NCI-H1092 (cell line): ENCODE measurements at places on chromosomes 6 and 20.

DNA sequence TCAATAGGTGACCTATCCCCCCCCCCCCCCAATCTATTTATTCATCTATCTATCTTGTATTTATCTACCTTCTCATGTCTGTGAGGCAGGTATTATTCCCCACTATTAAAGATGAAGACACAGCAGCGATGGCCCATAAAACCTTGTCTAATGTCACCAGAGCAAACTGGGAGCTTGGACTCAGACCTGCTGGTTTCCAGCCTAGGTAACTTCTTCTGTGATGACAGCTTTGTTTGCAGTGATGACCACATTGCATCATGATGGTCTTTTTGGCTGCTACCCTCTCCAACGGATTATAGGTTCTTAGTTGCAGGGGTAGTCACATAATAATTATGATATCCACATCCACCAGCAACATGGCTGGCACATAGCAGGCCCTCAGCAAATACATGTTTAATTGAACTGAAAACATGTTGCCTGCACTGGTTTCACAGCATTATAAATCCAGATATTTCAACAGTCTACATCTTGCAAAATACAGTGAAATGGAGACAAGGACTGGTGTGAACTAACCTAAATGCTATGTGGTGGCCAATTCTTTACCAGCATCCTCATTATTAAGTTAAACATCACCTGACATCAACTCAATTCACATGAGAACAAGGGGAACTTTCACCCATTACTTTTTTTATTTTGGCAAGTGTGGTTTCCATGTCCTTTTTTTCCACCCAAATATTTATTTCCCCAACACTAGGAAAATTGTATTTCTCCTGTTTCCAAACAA is 712.5 kb upstream of the NRSN1 start:
- DNase-seq, result no peak

GRCh38 chr20:44489931-44490330 is 14.3 kb downstream of the TTPAL start:
- DNase-seq, result no peak

DNA sequence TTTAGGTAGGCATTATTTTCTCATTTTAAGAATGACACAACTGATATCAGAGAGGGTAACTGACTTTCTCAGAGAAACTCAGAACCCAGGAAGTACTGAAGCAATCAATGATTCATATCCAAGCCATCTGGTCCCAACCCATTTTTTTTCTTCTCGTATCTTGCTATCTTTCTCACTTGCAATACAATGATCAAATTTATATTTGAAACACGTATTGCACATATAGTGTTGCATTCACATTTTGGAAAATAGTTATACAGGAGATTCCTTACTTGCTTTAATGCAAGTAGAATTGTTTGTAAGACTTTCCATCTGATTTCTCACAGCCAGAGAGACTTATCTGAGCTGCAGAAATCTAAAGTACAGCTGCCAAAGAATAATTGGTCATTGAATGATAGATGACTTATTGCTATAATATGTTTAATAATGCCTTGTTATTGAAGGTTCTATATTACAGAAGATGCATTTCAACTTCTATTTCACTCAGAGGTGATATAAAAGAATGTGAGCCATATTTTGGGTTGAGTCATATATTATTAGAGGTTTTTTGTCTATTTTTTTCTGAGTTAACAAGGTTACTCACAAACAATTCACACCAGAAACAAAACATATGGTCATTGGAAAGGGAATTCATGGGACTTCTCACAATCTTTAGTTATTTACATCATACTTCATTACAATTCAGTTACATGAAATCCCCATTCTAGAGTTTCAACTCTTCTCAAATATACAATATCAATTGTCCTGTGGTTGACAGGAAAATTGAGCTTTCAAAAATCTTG is 337.5 kb upstream of the CITED2 start:
- DNase-seq, result no peak

GRCh38 chr6:70135219-70136160 is 167.4 kb downstream of the COL9A1 start:
- no peak for DNase-seq

GRCh38 chr6:91171754-91172462 is 585.0 kb upstream of the MAP3K7 start:
- DNase-seq, result no peak

DNA sequence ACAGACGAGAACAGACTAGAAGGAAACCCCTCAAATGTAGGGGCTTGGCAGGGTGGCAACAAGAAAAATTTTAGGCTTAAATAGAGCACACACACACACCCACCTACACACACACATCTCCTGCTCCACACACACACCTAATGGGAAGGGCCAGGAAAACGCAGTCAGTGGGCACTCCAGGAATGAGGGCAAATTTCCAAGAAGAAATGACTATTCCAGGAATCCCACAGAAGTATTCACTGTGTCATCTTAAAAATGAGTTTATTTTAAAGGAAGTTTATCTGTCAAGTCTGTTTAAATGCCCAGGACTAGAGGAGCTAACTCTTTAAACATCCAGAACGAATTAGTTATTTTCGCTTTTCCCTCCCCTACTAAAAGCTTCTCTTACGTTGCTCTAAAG is 13.0 kb downstream of the ALDH8A1 start:
- DNase-seq, result no peak

DNA sequence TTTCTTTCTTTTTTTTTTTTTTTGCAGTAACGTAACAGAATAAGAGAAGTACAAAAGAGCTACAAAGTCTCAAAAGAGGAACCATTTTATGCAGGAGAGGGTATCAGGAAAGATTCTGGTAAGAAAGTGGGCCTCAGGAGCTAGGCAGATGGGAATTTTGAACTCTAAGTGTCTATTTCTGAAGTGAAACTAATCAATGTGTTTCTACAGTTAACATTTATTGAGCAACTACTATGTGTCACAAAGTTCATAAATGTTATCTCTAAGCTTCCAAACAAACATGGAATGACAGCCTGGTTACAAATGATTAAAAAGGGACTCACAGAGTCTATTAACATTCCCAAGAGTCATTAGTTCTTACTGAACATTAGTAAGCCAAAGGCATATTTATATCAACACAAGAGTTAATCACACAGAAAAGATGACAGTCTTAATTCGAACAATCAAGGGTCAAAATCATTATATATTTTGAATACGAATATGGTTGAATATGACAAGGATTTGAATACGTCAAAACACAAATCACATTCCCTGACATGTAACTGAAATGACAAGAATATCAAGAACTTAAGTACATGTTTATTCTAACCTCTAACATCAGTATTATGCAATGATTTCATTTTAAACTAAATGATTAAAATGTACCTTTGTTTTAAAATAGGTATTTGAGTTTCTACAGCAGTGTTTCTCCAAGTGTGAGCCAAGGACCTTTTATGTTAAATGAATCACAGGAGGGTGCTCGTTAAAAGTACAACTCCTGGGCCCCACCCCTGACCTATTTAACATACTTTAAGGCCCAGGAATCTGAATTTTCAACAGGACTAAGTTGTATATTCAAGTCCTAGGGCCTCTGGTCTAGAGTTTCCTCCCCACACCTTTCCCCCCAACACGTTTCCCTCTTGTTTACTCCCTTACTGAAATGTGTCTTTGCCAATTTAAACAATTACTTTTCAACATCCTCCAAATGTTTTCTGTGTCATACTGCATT is 89.7 kb downstream of the ATXN1 start:
- no peak for DNase-seq

DNA sequence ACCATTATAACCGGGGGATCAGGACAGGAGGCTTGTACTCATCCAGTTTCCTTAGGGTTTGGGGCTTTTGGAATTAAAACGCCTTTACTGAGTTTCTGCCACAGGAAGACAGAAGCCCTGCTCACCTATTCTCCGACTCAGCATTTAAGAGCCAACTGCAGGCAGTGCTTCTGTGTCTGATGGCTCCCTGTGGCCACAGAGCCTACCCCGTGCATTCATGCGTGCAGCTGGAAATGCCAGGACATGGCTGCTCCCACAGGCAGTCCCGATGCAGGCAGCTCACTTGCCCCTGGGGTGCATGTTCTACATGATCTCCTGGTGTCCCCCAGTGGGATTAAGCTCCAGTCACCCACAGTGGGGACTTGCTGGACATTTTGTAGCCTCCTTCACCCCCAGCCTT is 22.2 kb downstream of the ZNF831 start:
- no peak for DNase-seq

- DNase-seq, result no peak
Measured at GRCh38 chr6:36933102-36933501, 21.4 kb upstream of the PI16 start.
